ENCODE measurements at places on chromosomes 3 and 15.

- no peak for DNase-seq
These were observed 593.4 kb upstream of the TGFBR2 start for GRCh38 chr3:30012941-30013543.

DNA sequence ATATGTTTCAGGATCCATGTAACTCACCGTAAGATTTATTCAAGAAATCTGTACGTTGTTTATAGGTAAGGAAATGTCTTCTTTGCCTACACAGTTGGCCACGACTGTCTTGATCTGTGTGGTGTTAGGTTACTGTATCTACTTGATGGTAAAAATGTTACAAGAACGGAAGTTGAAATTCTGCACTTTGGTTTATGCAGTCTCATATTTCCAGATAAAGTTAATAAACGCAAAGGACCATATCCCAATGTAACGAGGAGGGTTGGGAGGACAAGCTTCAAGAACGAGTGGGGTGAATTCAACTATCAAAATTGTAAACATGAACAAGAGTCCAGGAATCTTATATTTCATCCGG, 1.0 kb downstream of the USF3 start:
- DNase-seq = no peak

- DNase-seq = peak; percentile 41
These were observed 9.9 kb downstream of the ARL6IP5 start for GRCh38 chr3:69094467-69095205.

DNA sequence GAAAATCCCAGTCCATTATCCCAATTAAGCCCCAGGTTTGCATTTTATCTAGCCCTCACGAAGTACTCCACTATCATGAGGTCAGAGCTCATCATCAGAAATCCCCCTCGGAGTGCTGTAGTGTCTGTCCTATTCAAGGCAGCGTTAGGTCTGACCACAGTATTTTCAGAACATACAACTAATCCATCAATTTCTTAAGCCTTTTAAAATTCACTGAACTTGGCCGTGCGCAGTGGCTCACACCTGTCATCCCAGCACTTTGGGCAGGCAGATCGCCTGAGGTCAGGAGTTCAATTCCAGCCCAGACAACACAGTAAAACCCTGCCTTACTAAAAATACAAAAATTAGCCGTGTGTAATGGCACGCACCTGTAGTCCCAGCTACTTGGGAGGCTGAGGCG, 11.9 kb downstream of the VGLL4 start:
- no peak for DNase-seq

- no peak for DNase-seq
These were observed 7.4 kb upstream of the CAMP start for GRCh38 chr3:48215876-48216275.

GRCh38 chr15:74976159-74976558, 19.2 kb upstream of the SCAMP5 start:
- no peak for DNase-seq

All from SIG-M5 (cell line).